ENCODE measurements at places on chromosomes 7 and 10.

DNA sequence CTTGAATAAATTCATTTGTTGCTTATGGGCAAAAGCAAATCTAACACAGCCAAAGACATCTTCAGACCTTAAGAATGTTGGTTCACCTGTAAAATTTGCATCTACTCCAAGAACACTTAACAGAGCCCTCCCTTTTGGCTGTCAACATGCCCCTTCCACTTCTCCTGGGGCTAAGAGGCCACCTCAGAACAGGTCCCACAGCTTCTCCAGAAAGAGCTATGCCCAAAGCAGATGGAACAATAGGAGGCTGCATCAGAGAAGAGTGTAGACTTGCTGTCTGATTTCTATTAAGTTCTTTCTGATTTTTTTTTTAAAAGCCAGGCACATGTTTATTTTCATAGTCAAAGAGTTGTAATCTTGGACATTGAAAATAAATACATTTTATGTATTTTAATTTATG, 26.1 kb upstream of the TRIL start:
- DNase-seq, result no peak

DNA sequence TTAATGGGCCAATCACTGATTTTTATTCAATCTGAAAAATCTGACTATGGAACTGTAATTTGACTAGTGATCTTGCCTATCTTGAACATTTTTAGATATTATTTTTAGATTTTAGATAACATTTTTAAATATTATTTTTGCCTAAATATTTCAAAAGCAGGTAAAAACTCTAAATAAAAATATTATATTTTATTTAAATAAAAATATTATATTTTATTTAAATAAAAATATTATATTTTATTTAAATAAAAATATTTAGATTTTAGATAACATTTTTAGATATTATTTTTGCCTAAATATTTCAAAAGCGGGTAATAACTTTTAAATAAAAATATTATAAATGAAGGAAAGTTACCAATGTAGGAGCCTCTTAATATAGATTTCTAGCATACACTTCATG, 187.8 kb downstream of the PHF14 start:
- DNase-seq, result no peak

GRCh38 chr10:63267414-63268148, 134.5 kb downstream of the NRBF2 start:
- DNase-seq, result no peak

GRCh38 chr10:99524736-99525380, 7.9 kb upstream of the NKX2-3 start:
- DNase-seq, result no peak

DNA sequence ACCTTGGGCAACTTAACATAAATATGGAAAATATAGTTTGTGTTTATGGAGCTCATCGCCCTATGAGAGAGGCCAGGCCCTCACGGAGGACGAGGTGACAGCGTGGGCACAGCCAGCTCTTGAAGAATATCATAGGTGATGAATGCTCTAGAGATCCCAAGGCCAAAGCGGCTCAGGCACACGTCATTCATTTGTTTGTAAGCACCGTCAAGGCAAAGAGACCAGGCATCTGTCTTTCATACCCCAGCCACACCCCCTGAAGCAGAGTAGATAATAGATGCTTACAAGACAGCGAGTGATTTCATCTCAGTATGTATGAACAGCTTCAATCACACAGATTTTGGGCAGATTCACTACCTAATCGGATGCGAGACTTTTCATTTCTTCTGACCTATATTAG, 242.1 kb upstream of the C7orf33 start:
- DNase-seq, result no peak

DNA sequence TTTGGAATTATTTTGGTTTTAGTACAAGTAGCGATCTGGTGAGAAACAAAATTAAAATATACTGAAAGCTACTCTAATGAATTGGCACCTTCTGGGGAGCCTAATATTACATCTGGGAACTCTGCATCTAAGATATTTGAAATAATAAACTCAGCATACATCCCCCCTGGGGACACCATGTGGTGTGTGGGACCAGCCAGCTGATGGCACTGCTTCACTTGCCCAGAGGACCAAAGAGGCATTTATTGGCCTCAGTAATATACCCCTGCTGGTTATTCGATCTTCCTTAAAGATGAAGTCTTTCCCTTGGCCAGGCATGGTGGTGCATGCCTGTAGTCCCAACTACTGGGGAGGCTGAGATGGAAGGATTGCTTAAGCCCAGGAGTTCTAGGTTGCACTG, 195.1 kb upstream of the AUTS2 start:
- DNase-seq, result no peak

- DNase-seq, result no peak
Measured at GRCh38 chr7:151603951-151604350, 84.3 kb upstream of the RHEB start.

DNA sequence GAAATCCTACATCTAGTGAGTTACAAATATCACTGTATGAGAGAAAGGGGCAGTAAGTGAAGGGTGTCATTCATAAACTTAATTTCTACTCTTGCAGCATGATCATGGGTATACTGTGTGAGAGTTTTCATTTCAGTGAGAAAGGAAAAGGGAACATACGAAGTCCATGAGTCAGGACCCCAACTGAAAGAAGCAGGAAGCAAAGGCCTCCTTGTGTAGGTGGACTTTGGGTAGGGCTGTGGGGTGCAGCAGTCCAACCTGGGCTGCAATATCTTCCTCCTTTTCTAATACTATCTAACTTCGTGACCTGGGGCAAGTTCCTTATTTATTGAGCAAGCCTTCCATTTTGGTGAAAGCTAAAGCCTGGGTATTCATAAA, 248.2 kb upstream of the TCF7L2 start:
- no peak for DNase-seq

- DNase-seq, result no peak
Measured at GRCh38 chr10:69449841-69450240, 1.4 kb upstream of the TSPAN15 start.

DNA sequence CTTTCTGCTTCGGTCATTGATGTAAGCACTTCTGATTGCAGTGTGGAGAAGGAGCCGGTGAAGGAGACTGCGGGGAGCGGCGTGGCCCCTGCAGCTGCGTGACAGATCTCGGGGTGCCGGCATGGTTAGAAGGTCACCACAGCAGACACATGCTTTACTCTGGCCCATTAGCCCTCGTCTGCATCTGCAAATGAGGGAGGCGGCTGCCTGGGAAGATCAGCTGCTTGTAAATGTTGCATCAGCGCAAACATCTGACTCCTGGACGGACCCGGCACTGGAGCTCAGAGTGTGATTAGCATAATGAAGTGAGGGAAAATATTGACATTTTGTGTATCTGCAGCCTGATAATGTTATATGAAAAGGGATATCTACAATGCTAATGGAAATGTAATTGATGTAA, 30.5 kb upstream of the MNX1 start:
- DNase-seq, result no peak
